SK-MEL-5 (cell line): ENCODE measurements at places on chromosomes 4 and X.

DNA sequence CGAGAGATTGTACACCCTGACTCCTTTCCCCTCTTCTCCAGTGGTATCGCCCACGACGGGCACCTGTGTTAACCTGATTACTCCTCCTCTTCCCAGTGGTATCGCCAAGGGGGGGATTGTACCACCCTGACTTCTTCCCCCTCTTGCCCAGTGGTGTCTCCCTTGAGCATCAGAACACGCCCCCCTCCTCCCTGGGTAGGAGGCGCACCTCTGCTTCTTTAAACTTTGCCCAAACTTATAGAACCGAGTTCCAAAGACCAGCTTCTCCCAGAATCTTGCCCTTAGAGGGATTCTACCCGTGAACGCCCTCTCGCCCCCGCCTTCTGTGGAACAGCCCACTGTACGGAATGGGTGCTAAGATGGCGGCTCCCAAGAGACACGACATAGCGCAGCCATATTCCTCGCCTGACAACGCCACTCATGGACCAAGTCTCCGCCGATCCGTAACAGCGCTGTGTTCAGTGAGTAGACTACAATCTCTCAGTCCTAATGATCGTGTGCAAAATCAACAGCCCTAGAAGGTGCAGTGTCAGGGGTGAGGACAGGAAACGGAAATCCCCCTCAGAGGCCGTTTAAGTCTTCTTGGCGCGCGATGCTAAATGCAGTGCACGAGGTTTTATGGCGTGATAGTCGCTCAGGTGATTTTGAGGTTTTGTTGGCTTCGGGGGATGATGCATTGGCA, 4.2 kb upstream of the ZNF157 start:
- peak; percentile 83 for DNase-seq

GRCh38 chrX:22345884-22346283, 73.2 kb downstream of the CBLL2 start:
- DNase-seq, result no peak

DNA sequence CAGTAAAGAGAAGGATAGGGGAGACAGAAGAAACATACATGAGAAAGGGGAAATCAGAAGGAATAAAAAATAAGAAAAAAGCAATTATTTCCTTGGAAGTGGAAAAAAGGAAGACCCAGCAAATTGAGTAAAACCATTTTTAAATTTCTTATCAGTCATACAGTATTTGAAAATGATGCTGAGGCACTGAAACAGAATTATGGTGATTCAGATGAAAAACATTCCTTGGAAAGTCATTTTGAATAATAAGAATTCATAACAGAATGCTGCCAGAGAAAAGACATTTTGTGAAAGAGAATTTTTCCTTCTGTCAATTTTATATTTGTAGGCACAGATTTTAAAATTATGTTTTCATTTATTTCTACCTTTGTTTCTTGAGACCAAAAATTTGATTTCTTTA, 895.5 kb upstream of the EPHA5 start:
- DNase-seq, result no peak

DNA sequence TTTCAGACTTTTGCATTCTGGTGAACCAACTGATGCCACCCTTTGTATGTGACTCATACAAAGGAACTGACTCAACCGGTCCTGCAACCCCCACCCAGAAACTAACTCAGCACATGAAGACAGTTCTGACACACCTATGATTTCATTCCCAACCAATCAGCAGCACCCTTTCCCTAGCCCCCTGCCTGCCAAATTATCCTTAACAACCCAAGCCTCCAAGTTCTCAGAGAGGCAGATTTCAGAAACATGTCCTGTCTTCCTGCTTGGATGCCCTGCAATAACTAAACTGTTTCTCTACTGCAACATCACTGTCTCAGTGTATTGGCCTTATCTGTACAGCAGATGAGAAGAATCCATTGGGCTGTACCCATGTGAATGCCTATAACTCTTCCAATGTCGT, 284.7 kb downstream of the CAMK2D start:
- no peak for DNase-seq

GRCh38 chr4:87260477-87260876, 40.1 kb upstream of the KLHL8 start:
- DNase-seq, result no peak

- no peak for DNase-seq
These were observed 49.9 kb downstream of the IL15 start for GRCh38 chr4:141686146-141686775.

GRCh38 chr4:38563707-38564495, 100.1 kb upstream of the KLF3 start:
- DNase-seq, result no peak

- DNase-seq, result no peak
These were observed 1297.7 kb downstream of the C4orf33 start for GRCh38 chr4:130393642-130394041.
